ENCODE measurements at places on chromosomes 3 and 15.

GRCh38 chr3:39038165-39038564, 13.6 kb downstream of the SCN11A start:
- no peak for DNase-seq

- DNase-seq: no peak
Observed at GRCh38 chr3:150423761-150424160, 15.7 kb downstream of the TSC22D2 start.

DNA sequence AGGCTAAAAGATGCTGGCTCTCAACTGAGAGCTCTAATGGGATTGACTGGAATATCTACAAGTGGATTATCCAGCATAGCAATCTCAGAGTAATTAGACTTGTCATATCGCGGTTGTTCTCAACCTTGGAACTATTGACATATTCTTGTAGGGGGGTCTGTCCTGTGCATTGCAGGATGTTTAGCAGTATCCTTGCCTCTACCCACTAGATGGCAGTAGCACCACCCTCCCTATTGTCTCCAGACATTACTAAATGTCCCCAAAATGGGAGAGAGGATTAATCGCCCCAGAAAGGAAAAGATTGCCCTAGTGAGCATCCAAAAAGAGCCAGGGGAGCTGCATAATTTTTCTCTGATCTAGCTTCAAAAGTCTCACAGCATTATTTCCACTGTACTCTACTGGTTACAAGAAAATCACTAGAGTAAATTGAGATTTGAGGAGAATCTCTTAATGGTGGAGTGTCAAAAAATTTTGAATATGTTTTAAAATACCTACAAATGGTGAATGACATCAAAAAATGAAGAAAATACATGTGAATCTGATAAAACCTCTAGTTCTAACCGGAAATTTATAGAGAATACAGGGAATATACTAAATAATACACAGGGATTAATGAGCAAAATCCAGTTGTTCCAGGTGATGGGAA, 388.2 kb upstream of the AGTR1 start:
- DNase-seq: peak; percentile 5

DNA sequence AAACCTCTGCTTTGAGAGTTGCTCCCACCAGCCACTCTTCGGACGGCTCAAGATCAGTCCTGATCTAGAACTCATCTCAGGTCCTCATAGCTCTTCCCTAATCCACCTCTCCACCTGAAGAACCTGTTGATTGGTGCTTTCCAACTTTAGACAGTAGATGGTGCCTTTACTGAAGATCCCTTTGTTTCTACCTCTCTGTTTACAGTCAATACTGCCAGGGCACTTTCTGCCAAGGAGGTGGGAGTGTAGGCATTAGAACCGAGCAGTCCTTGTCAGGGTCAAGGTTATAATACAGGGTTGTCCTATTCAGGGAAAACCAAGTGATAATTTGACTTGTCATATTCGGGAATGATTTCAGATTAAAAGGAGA, 1.2 kb downstream of the CGNL1 start:
- DNase-seq: no peak

DNA sequence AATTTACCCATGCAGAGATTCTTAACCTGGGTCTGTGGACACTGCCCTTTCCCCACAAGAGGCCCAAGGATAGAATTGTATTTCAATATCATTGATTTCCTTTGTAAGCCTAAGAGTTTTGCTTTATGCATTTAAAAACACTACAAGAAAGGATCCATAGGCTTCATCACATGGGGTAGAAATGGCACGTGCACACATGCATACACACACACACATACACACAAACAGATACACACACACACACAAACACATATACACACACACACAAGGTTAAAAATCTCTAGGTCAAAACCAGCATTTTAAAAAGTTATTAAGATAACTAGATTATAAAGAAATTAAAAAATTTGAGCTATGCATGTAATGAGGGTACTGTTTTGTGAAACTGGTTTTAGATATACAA, 35.5 kb upstream of the CD47 start:
- DNase-seq: no peak

GRCh38 chr3:190512666-190513065, 1.2 kb upstream of the IL1RAP start:
- no peak for DNase-seq
